Stimulated activated CD4-positive, alpha-beta T cell treated with anti-CD3 and anti-CD28 coated beads, TNF-alpha, amount 100 ng/mL, for 1 hour (primary cell): ENCODE measurements at places on chromosomes 6 and 20.

DNA sequence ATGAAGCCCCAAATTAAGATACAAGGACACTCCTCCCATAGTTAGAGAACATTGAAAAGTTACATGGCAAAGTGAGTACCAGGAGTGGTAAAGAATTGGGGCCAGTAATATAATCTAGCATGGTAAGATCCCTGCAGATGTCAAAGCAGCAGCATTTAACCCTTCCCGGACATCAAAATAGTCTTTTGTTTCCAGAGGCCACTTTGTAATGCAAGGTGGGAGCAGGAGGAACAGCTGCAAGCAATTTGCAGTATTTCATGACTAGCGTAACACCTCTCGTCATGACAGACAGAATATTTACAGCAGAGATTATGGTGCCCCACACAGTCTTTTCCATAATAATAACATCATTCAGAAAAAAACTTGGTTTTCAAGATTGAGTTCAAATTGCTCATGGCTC is 123.2 kb upstream of the VGLL2 start:
- no peak for DNase-seq

GRCh38 chr20:46640536-46641311 is 10.5 kb downstream of the SLC13A3 start:
- DNase-seq = no peak

- no peak for DNase-seq
These were observed 167.4 kb downstream of the DTNBP1 start for GRCh38 chr6:15495375-15495901.

- DNase-seq = no peak
These were observed 76.2 kb downstream of the MAP3K4 start for GRCh38 chr6:161067749-161068148.

- DNase-seq = no peak
These were observed 129.1 kb downstream of the SASH1 start for GRCh38 chr6:148471624-148472159.

GRCh38 chr20:53597030-53597482 is 3.4 kb upstream of the ZNF217 start:
- no peak for DNase-seq

DNA sequence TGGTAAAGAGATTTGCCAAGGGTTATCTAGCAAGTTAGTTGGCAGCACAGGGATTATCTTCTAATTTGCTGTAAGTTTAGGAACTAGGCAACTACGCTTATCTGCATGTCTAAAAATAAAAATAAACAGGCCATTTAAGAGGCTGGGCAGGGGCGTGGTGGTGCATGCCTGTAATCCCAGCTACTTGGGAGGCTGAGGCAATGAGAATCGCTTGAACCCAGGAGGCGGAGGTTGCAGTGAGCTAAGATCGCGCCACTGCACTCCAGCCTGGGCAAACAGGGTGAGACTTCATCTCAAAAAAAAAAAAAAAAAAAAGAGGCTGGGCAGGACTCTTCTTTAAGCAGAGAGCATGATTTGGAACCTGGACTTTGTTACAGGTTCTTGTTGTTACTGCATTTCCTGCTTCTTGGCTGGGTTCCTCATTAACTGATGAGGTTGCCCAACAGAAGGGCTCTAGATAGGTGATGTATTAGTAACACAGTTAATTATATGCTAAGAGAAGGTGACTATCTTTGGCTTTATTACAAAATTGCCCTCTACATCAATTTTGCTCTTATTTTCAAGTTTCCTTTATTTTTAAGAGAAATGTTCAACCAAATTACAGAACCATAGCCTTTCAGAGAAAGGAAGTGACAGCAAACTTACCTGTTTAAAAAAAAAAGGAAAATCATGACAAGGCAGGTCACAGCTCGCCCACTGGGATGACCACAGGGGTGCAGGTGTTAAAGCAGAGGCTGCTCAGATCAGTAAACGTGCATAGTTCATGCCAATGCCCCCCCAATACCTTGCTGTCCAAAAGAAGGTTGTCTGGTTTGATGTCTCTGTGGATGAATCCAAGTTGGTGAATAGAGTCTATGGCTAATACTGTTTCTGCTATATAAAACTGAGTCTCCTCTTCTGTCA is 32.5 kb downstream of the STK38 start:
- DNase-seq = no peak

GRCh38 chr20:44501448-44501847 is 20.4 kb downstream of the SERINC3 start:
- no peak for DNase-seq

DNA sequence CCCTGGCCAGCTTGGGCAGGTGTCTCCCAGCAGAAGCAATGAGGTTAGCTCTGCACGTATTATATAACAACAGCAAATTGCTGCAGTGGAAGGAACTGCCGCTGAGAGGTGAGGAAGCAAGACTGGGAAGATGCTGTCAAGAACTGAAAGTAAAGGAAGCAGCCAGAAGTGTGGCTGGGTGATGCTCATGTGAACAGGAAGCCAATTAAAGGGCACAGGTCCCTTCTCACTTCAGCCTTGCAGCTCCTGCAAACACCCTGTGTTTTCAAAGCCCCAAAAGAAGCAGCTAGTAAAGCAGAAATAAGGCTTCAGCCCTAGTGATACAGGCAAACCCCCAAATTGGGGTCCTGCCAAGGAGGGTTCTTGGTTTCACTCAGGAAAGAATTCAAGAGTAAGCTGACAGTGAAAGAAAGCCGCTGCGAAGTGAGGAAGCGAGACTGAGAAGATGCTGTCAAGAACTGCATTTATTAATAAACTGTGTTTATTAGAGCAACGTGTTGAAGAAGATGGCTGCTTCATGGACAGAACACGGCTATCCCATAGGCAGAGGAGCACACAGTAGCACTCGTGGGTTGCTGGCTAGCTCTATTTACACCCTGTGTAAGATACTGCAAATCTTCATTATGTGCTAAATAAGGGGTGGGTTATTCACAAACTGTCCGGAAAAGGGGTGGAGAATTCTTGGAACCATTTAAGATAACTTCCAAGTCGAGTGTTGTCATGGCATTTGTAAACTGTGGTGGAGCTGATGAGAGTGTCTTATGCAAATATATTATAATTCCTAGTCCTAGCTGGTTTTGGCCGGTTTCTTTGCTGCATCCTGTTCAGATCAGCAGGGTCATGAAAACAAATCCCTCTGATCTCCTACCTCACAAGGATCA is 152.2 kb downstream of the LINC00237 start:
- no peak for DNase-seq

GRCh38 chr6:83270971-83271719 is 78.0 kb downstream of the RWDD2A start:
- DNase-seq = no peak

DNA sequence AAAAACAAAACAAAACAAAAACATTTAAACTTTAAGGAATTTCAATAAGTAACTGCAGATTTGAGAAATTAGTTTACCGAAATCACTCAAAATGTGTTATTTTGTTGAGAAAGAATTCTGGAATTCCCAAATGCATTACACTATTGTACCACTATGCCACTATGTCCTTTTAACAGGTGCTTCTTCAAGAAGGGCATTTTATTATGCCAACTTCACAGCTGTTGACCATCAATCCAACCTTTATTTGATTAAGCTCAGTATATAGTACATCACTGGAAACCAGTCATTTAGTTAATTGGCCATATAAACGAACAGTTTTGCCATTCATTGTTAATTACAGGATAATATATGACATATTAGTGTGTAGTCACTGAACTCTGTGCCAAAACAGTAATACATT is 221.7 kb downstream of the ARHGAP18 start:
- no peak for DNase-seq

GRCh38 chr6:455835-456234 is 64.3 kb downstream of the IRF4 start:
- no peak for DNase-seq

DNA sequence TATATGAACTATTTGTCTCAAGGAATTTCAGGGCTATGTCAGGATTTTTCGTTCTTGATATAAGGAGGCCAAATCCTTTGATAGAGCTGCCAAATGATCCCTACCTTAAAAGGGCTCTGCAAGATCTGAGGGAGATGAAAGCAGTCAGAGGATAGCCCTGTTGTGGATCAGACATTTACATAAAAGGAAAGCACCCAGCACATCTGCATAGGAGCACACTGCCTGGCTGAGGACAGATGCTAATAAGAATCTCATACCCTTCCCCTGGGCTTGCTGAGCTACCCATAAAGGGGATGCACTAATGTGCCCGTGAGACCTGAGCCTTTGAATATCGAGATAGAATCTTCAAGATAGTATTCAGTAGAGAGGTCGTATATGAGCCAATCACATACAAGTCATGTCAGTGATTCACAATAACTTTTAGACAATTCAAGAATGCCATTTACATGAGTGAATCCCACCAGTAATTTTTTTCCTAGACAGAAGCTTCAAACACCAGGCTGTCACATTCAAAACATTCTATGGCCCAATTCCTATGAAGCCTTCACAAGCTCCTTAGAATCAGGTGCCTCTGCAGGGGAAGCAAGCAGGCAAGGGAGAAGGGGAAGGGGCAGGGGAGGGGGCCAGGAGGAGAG is 71.1 kb downstream of the STMND1 start:
- DNase-seq = no peak

DNA sequence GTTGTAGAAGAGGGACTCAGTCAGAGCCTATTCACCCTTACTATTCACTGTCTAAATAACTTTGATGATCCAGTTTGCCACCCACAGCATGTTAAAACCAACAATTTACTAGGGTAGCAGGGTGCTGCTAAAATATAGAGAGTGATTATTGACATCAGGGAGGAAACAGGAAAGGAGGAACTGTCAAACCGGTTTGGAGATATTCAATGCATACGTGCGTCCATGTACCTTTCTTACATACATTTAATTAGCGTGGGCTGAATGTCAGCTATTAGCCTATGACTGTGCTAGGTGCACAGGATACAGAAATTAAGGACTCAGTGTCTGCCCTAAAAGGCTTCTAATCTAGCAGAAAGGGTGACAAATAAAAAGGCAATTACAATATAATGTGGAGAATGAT is 57.2 kb downstream of the IL20RA start:
- no peak for DNase-seq

- no peak for DNase-seq
These were observed 32.8 kb upstream of the SCGN start for GRCh38 chr6:25619217-25619616.

DNA sequence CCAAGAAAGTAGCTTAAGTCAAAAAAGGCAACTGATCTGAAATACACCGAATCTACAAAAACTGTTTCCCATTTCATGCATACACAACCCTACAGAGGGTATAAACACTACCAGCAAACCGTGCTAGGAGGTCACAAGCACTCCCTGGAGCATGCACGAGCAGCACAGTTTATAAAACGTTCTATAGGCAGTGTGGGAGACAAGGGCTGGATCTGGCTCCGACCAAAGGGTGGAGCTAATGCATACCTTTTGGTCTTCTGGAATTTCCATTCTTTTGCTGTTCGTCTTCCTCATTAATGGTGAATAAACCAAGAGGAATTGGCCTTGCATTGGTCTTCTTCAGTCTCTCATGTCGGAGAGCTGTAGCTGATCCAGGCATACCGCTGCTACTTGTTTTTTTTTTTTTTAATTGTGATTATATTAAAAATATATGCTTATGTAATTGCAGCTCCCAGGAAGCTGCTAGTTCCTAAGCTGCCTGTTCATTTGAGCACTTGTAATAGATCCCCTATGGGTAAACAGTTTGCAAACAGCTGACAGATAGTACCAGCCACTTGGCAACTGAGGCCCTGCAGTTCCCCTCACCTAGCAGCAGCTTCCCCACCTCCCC is 24.5 kb downstream of the MAP7 start:
- no peak for DNase-seq

DNA sequence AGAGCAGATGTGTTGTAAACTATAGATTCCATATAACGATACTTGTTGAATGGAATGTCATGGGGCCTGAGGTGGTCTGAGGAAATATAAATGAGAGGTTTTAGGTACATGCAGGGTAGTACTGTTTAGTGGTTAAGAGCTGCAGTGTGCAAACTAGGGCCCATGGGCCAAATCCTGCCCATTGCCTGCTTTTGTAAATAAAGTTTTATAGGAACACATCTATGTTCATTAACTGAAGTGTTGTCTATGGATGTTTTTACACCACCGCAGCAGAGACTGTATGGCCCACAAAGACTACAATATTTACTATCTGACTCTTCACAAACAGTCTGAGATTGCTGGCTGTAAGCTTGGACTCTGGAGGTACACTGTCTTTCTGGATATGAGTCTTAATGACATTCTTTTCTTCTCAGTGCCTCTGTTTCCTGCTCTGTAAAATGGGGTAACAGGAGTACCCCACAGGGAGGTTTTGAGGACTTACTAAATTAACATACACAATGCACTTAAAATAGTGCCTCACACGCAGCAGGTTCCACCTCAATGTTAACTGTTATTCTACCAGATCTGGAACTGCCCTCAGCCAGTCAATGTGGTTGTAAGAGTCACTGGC is 12.5 kb downstream of the GCM1 start:
- no peak for DNase-seq

DNA sequence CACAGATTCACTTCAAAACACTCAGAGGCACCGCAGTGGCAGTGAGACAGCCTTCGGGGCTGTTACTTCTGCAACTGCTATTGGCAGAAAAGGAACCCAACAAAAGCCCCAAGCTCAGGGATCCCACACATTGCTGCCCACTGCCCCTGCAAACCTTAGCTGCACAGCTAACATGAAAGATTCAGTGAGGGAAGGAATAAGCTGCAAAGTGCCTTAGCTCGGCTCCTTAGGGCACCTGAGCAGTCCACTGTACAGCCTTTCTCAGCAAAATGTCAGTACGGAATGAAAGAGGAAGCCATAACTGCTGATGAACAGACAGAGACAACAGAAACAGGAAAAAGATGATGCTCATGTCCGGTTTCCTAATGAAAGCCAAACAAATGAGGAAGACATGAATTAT is 179.7 kb upstream of the SHLD1 start:
- DNase-seq = no peak

GRCh38 chr6:167267921-167268401 is 23.2 kb upstream of the UNC93A start:
- DNase-seq = no peak

DNA sequence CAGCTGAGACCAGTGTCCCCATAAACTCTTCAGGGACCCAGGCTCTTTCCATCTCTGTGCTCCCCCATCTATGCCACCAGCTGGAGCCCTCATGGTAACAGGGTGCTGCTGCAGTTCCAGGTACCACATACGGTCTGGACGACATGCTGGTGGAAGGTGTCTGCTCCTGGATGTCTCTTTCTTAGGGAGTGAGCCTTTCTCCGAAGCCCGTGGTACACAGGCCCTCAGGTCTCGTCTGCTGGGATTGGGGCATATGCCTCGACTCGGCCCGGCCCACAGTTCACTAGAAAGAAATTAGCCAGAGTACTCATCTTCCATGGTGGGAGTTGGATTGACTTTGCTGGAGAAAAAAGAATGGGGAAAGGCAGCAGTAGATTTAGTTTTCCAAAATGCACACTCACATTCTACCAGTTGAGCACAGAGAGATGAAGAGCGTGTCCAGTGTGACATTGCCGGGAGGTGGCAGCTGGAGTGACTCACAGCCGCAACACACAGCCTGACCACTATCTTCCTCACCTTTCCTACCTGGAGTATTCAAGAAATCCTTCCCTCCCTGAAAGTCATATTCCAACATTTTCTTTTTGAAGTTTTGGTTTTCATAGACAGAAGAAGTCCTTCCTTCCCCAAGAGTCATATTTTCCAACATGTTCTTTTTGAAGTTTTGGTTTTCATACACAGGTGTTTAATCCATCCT is 18.6 kb upstream of the SPO11 start:
- no peak for DNase-seq
